ENCODE measurements at places on chromosomes 3 and 15.

DNA sequence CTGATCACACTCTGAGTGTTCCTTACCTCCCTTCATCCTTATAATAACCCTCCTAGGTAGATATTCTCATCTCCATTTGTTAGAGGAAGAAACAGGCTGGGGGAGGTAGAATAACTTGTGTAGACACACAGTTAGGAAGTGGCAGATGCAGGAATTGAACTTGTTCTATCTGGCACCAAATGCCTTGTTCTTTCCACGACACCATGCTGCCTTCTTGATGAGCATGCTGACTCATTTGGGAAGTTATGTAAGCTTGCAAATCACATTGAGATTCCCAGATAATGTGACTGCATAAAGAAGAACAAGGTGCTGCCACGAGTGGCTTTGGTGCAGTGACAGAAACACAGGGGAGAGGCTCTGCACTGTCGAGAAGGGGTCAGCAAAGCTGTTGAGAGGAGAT is 27.5 kb upstream of the NDUFB4 start:
- DNase-seq = no peak

DNA sequence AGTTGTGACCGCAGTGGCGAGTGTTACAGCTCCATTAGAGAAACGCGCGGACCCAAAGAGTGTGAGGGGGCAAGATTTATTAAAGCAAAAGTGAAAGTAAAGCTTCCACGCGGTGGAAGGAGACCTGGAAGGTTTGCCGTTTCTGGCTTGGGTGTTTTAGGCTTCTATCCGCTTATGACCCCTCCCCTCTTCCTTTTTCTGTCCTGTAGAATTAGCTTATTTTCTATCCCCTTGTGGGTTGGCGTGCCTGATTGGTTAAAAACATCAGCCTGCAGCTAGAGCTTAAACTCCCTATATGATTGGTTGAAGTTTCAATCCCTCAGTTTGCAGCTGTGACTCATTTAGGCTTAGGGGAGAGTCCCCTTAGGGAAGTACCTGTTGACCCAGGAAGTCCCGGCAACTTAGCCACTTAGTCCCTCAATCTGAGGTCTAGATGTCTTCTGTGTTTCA is 39.6 kb downstream of the C3orf38 start:
- DNase-seq = no peak

GRCh38 chr15:81274931-81275707 is 48.8 kb downstream of the STARD5 start:
- DNase-seq = peak; percentile 86

DNA sequence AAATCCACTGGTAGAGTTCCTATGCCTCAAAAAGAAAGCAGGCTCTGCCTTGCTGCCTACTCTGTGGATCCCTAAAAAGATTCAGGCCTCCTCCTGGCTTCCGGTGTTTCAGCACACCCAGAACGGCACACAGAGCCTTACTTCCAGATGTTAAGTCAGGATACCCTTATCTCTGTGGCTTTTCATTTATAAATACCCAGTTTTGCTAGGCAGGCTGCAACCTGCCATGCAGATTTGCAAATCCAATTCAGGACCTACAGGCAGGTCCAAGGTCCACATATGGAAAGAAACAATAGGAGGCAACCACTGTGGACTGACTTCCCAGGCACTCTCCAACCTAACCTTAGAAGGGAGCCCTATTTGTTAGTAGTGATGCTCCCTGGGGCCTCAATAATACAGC is 30.7 kb downstream of the EFL1 start:
- no peak for DNase-seq

GRCh38 chr3:13420045-13420830 is at the start of gene NUP210:
NUP210 (minus strand) TSS chr3:13420322; CDS start chr3:13420226, 96 bp downstream.
- DNase-seq = no peak

GRCh38 chr15:90959894-90960293 is 5.2 kb downstream of the RCCD1 start:
- DNase-seq = no peak

DNA sequence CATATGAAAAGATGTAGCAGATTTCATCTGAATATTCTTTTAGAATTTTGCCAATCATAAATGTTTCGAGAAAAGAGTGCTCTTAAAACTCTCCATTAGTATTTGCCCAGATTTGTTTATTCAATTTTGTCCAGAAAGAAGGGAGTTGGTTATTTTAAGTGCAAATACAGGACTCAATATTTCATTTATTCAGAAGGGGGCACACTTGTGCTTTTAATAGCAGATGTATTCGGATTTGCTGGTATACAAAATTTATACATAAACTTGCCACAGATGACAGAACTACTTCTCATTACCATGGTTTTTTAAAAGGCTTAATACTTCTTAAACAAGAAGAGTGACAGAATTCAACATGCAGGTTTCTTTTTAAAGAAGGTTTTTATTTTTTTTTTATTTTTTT is 69.8 kb upstream of the GRM7 start:
- DNase-seq = no peak

- no peak for DNase-seq
Observed at GRCh38 chr15:82393671-82394070, 35.9 kb upstream of the GOLGA6L9 start.

- DNase-seq = no peak
Observed at GRCh38 chr15:88256279-88257230, at the start of gene NTRK3. NTRK3 (minus strand) TSS chr15:88256739; CDS start chr15:88256153, 586 bp downstream.

- no peak for DNase-seq
Observed at GRCh38 chr3:157333551-157333991, 103.1 kb upstream of the PTX3 start.

- DNase-seq = no peak
Observed at GRCh38 chr15:71116942-71117341, 1.7 kb downstream of the THSD4 start.

DNA sequence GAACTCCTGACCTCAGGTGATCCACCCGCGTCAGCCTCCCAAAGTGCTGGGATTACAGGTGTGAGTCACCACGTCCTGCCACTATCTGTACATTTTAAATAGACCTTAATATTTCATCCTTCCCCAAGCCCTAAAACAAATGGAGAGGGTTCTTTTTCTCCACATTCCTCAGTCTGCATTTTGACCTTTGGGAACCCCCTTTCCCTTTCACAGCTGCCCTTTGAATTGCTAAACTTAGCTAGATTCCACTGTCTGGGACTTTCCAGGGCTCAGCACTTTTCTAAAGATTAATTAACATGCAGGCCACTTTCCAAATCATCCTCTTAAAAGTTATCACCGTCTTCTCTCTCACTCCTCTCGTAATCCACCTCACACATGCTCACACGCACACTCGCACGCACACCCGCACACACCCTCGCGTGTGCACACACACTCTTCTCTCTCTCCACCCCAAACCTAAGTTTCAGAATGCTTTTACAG is 124.2 kb downstream of the TMCO5A start:
- no peak for DNase-seq

DNA sequence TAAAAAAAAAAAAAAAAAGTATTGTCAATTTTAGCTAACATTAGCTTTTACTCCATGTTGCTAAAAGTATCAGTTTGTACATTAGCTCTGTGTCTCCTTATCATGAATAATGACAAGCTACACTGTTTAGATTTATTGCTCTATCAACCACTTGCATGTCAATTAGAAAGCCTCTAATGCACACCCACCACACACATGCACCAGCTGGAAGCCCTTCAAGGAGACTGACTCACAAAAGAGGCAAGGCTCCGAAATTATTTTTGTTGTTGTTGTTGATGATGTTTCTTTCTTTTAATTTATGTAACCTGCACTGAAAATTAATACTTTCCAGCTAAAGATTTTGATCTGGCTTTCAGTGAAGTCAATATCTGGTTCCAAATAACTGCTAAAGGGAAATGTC is 71.5 kb downstream of the ETFA start:
- no peak for DNase-seq

GRCh38 chr3:128197855-128198254 is 44.6 kb downstream of the EEFSEC start:
- no peak for DNase-seq

GRCh38 chr15:74977599-74977998 is 17.8 kb upstream of the SCAMP5 start:
- DNase-seq = no peak

DNA sequence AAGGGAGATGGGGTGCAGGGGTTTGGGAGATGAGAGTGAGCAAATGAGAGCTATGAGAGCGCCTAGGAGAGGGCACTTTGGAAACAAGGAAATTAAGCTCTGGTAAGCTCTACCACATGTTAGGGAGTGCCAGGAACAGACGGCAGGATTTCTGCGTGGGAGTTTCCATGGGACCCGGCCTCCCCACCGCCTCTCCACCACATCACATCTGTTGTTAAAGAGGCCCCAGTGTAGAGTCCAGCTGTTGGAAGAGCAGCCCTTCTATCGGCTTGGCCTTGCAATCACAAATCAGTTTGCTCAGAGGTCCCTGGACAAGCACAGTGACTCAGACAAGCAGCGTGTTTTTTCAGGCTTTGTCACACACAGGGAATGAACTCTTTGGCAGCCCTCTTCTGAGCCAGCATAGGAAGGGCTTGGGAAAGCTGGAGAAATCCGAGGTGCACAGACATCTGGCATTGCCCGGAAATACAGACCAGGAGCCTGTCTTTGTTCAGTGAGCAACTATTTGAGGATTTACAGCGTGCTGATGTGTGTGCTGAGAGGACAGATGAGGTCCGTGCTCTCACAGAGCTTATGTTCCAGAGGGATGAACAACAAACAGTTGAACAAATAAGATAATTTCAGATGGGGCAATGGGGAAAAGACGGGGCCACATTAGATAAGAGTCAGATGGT is 370.6 kb upstream of the PROK2 start:
- DNase-seq = no peak

- DNase-seq = no peak
Observed at GRCh38 chr15:36422631-36423030, 156.8 kb upstream of the CDIN1 start.

DNA sequence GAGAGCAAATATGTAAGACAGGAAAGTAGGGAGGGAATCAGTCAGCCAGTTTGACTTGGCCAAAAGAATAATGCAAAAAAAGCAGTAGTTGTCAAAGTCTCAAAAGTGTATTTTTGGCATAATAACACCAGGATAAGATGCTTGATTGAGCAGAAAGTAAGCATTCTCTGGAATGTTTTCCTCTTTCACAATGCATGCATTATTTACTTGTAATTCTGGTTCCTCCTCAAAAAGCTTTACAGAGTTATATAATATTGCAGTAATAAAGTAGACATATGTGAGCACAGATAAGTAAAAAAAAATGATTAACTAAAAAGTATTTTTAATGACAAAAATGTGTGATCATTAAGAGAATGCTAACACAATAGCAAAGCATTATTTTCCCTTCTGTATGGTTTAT is 285.9 kb upstream of the BCHE start:
- DNase-seq = no peak

DNA sequence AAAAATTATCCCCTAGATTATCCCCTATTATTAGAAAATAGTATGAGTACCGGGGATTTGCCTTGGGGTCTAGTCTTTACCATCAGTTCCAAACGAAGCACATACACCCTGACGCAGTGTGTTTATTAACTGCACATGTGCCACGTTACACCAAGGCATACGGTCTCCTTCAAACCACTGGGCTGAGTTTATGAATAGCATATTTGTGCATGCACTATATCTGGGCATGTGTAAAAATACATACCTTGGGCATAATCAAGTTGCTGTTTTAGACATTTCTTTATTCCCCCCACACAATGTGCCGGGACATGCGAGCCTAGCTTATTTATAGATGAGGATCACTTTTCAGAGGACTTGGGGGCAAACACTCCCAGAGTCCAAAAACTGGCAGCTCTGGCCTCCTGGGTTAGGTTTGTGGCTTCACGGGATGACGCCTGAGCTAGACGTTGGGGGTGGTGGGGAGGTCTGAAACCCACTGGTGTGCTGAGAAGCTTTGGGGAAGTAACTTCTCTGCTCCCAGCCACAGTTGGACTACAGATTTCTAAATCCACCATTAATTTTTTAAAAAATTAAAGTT is 16.2 kb downstream of the IGDCC4 start:
- DNase-seq = no peak

GRCh38 chr3:105700575-105700974 is 168.2 kb downstream of the CBLB start:
- DNase-seq = no peak

GRCh38 chr15:50431204-50431603 is 7.0 kb downstream of the USP8 start:
- DNase-seq = no peak

DNA sequence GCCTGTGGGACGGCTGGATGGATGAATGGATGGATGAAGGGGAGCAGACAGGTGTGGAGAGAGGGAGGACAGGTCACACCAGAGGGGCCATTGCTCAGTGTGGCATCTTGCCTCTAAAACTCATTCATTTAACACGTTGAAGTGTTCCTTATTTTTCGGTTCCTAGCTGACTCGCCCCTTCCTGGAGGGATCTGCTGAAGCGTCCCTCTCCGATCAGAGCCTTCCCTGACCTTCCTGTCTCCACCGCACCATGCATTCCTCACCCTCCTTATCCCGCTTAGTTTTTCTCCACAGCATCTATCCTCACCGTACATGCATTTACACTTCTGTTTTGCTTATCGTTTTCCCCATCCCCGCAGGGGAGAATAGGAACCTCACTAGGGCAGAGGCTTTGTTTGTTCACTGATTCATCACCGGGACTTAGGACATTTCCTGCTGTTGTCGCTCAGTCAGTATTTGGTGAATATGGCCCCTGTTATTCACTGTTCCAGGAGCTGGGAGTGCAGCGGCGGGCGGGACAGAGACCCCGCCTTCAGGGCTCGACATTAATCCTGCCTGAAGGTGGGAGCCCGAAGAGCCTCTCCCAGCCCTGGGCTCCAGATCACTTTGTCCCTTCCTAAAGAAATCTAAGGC is 32.0 kb downstream of the FOXL2 start:
- DNase-seq = no peak

DNA sequence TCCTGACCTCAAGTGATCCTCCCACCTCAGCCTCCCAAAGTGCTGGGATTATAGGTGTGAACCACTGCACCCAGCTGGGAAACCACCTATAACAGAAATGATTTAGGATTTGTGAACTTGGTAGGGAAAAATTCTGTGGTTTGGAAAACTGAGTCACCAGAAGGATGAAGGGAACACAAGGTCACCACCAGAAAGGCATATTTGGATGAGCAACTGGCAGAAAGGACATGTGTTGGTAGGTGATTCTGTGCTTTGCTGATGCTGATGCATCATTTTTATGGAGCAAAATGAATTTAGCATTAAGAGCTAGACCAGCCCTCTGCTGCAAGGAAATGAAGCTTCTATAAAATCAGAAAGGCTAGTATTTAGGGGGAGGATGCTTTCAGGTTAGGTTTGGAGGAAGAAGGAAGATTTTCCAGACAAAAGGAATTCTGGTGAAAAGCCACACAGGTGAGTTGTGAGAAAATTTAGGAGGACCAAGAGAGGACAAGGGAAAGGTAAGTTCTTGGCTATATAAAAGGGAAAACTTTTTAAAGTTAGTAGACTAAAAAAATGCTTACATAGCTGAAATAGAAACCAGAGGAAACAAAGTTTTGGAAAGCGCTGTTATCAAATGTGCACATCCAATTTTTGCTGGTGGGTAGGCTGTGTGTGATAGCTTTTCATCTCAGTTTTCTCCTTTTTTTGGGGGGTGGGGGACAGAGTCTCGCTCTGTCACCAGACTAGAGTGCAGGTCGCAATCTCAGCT is 3.6 kb downstream of the PXK start:
- no peak for DNase-seq

- no peak for DNase-seq
Observed at GRCh38 chr15:63146684-63147083, 10.6 kb downstream of the RPS27L start.
